CD8-positive, alpha-beta memory T cell (primary cell): ENCODE measurements at places on chromosomes 1 and 21. TPM values are rescaled to one million over a fixed set of nuclear protein-coding genes. Genes with fewer than 3 reads are reported as not detected.
A peak's percentile ranks its signal among the peaks of the same experiment; 100 is the strongest.

IL19 gene
- not detected for total RNA-seq

ACTA1 gene
- not detected for total RNA-seq

CYP4A11 gene
- not detected for total RNA-seq

SPRR1B gene
- total RNA-seq = not detected

HEYL gene
- total RNA-seq = 0.07 TPM

FYB2 gene
- total RNA-seq = not detected

LINGO4 gene
- total RNA-seq = 0.09 TPM

GRCh38 chr1:111895469-111895868 lies 94.0 kb downstream of the KCND3 start:
- no peak overlapping the region for H3K4me3 ChIP-seq
- no peaks in the 10 kb centered on the region for H3K27me3 ChIP-seq
- no peak for DNase-seq
- H3K4me1 ChIP-seq = no peaks in the 10 kb centered on the region

DNA sequence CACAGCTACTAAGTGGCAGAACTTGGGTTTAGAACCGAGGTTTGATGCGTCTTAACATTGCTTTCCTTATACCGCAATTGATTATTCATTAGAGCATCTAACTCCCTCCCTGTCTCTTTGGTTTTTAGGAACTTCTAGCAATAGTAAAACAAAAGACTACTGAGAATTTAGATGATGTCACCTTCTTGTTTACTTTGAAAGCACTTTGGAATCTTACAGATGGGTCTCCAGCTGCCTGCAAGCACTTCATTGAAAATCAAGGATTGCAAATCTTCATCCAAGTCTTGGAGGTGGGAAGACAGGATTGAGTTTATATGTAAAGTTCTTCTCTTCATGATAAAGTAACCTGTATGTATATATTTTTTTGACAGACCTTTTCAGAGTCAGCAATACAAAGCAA lies 35.0 kb downstream of the ZYG11A start:
- H3K27me3 ChIP-seq = no peaks in the 10 kb centered on the region
- H3K36me3 ChIP-seq = no peaks in the 10 kb centered on the region
- no peak overlapping the region for H3K4me3 ChIP-seq
- H3K27ac ChIP-seq = no peak overlapping the region
- no peak for DNase-seq
- no peaks in the 10 kb centered on the region for H3K4me1 ChIP-seq

DNA sequence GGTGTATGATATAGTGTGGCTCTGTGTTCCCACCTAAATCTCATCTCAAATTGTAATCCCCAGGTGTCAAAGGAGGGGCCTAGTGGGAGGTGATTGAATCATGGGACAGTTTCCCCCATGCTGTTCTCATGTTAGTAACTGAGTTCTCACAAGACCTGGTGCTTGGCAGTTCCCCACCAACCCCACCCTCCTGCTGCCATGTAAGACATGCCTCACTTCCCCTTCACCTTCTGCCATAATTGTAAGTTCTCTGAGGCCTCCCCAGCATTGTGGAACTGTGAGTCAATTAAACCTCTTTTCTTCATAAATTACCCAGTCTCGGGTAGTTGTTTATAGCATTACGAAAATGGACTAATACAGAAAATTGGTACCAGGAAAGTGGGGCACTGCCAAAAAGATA lies 1705.3 kb downstream of the NCAM2 start:
- no peaks in the 10 kb centered on the region for H3K27me3 ChIP-seq
- no peak overlapping the region for H3K27ac ChIP-seq
- no peaks in the 10 kb centered on the region for H3K4me1 ChIP-seq
- no peak overlapping the region for H3K4me3 ChIP-seq
- H3K36me3 ChIP-seq = no peaks in the 10 kb centered on the region

DNA sequence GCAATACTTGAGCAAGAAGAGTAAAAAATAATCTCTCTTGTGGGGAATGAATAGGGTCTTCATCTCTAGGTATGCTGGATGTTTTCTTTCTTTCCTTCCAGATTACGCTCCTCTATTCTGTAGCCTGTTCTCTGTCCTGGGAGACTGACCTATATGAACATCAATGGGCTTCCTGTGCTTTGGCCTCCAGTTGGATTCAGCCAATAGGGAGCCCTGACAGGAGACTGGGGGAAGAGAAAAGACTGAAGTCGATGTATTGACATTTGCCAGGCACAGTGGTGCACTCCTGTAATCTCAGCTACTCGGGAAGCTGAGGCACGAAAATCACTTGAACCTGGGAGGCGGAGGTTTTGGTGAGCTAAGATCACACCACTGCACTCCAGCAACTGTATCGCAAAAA lies 17.6 kb downstream of the SEMA6C start:
- H3K4me1 ChIP-seq = peaks cover 11% of the 10 kb centered on the region
- no peaks in the 10 kb centered on the region for H3K36me3 ChIP-seq
- DNase-seq = no peak
- no peak overlapping the region for H3K27ac ChIP-seq
- H3K4me3 ChIP-seq = no peak overlapping the region

GRCh38 chr1:66412704-66413103 lies 121.2 kb upstream of the SGIP1 start:
- no peaks in the 10 kb centered on the region for H3K4me1 ChIP-seq
- H3K27me3 ChIP-seq = no peaks in the 10 kb centered on the region
- no peak overlapping the region for H3K4me3 ChIP-seq
- DNase-seq = no peak
- no peak overlapping the region for H3K27ac ChIP-seq

DNA sequence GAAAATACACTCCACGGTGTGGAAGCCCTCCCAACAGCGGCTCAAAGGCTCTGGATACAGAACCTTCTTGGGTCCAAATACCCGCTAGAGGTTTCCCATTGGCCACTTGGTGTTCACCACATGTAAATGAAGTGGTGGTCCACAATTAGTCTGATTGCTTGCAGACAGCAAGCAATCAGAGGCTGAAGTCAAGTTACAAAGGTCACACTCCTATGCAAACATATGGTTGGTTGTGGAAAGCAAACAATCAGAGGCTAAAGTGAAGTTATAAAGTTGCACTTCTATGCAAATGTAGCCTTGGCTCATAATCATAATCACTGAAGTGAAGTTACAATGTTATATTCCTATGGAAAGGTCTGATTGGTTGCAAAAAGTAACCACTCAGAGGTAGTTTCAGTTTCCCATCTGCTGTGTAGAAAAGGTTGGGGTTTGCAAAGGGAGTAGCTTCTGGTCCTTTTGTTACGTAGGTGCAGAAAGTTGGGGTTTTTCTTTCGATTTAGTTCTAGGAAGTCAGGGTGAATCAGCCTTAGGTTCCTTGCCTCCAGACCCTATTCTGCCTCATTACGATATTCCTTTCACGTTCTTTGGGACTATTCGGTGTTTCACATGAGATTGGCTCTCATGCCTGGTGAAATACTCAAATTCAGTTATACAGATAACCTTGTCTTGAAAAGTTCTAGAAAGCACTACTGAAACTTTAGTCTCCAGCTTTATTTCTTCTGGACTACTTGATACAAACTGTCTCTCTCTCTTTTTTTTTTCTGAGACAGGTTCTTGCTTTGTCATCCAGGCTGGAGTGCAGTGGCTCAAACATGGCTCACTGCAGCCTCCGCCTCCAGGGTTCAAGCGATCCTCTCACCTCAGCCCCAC lies 36.7 kb upstream of the MTF2 start:
- peak overlapping the region; percentile 52 for H3K27ac ChIP-seq
- DNase-seq = peak; percentile 76
- H3K4me3 ChIP-seq = peak overlapping the region; percentile 59
- no peaks in the 10 kb centered on the region for H3K27me3 ChIP-seq
- H3K4me1 ChIP-seq = peaks cover 12% of the 10 kb centered on the region

GRCh38 chr1:209375097-209375496 lies 208.4 kb upstream of the CAMK1G start:
- no peaks in the 10 kb centered on the region for H3K4me1 ChIP-seq
- no peak for DNase-seq
- H3K27me3 ChIP-seq = no peaks in the 10 kb centered on the region
- H3K4me3 ChIP-seq = no peak overlapping the region
- no peak overlapping the region for H3K27ac ChIP-seq
- no peaks in the 10 kb centered on the region for H3K36me3 ChIP-seq

- no peak for DNase-seq
- H3K4me3 ChIP-seq = no peak overlapping the region
- H3K4me1 ChIP-seq = peaks cover 10% of the 10 kb centered on the region
- no peaks in the 10 kb centered on the region for H3K27me3 ChIP-seq
Measured at GRCh38 chr1:227779021-227779441, 36.4 kb upstream of the PRSS38 start.
